ENCODE measurements at places on chromosomes 7 and 10.

DNA sequence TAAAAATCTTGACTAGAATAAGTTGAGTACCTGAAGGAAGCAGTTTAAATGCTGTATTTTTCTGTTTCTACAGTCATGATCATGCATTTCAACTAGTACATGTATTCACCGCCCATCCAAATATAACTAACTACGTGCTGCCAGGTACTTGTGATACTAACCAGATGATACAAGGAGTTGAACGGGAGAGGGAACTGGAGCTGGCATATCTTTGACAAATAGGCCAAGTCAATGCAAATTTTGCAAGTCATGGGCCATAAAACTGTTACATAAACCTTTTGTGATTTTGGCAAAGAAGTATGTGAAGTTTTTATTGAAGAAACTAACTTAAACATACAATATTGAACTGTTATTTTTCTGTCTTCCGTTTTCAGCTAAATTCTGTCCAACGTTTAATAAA lies 14.5 kb downstream of the NUP42 start:
- no peak for DNase-seq

GRCh38 chr7:78770422-78771410 lies 682.8 kb downstream of the MAGI2 start:
- DNase-seq: no peak

DNA sequence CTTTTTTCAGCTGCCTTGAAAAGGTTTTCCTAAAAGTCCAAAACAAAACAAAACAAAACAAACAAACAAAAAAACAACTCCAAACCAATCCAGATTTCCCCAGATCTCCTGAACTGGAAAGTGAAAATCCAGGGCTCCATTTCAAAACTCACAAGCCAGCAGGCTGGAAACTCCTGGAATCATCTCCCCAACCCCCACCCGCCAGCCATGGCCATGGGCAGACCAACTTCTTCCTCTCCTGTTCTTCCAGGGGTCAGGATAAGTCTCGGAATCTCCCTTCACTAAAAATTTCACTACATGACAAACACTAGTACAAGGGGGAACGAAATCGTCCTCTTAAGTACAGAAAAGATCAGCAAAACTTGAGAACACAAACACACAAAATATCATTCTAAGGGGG lies 40.4 kb downstream of the GNA12 start:
- no peak for DNase-seq

DNA sequence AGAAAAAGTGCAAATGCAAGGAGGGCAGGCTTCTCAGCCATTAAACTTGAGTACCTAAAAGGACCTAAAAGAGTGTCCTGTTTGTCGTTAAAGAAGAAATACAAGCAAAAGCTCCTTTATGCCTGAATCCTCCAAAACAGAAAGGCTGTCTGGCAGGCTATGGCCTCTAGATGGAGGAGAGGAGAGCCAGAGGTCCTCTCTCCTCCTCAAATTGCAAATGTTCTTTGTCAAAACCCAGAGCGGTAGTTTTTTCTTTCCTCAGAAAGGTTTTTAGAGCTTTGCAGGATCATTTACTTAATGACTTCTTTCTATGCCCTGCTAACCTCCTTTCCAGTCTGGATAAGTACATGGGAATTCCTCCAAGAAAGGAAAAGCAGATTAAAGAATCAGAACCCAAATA lies 1.9 kb upstream of the SORCS1 start:
- no peak for DNase-seq

DNA sequence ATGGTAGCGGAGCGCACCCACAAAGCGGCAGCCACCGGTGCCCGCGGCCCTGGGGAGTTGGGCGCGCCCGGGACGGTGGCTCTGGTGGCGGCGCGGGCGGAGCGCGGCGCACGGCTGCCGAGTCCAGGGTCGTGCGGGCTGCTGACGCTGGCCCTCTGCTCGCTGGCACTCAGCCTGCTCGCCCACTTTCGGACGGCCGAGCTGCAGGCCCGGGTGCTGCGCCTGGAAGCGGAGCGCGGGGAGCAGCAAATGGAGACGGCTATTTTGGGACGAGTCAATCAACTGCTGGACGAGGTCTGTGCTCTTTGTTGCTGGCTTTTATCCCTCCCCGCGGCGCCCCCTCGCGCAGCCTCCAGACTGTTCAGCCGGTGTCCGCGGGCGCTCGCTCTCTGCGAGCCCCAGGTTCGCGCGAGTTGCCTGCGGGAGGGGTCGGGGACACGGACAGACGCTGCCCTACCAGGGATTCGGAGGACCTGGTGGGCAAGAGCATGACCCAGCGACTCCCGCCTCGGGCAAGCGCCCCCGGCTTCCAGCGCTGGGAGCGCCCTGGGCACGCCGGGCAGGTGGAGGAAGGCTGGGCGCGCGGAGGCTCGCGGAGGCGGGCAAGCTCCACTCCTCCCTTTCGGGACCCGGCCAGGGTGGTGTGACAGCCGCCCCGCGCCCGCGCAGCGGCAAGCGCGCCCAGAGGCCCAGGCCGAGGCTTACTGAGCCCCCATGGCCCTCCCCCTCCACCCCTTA lies 887 bp downstream of the COL13A1 start:
- DNase-seq: no peak

GRCh38 chr7:78301407-78301806 lies 502.8 kb downstream of the PHTF2 start:
- no peak for DNase-seq

- DNase-seq: no peak
Measured at GRCh38 chr7:74217455-74218342, 7.9 kb downstream of the LAT2 start.

- no peak for DNase-seq
Measured at GRCh38 chr10:112634096-112634830, 187.2 kb downstream of the VTI1A start.

All from esophagus squamous epithelium (tissue), 5 donors.